Daoy (cell line): ENCODE measurements at places on chromosomes 7 and 10. TPM values are rescaled to one million over a fixed set of nuclear protein-coding genes. Genes with fewer than 3 reads are reported as not detected.

HMX3 gene
- 1.1 and 3.3 TPM in 2 replicates for total RNA-seq

INSYN2A gene
- total RNA-seq: 0.24 TPM in 1 of 2 replicates, not detected in the other

ALOX5 gene
- total RNA-seq: 0.06 TPM in 1 of 2 replicates, not detected in the other

CRPPA gene
- total RNA-seq: 0.11 and 0.65 TPM in 2 replicates

HTR5A gene
- not detected in 2 replicates for total RNA-seq

PRSS37 gene
- total RNA-seq: not detected in 2 replicates

AZGP1 gene
- 0.29 and 0.74 TPM in 2 replicates for total RNA-seq

CREB5 gene
- 12.1 and 17.3 TPM in 2 replicates for total RNA-seq

WEE2 gene
- total RNA-seq: not detected in 2 replicates

DEPP1 gene
- total RNA-seq: 0.11 and 0.15 TPM in 2 replicates

FEZF1 gene
- 0.03 and 0.69 TPM in 2 replicates for total RNA-seq

VAX1 gene
- 1.0 and 2.3 TPM in 2 replicates for total RNA-seq

KEL gene
- total RNA-seq: 0.36 TPM in 1 of 2 replicates, not detected in the other

DUS4L gene
- 19.3 and 20.9 TPM in 2 replicates for total RNA-seq

SRI gene
- 70.7 and 94.8 TPM in 2 replicates for total RNA-seq

GPR85 gene
- 1.4 and 3.4 TPM in 2 replicates for total RNA-seq

ANKRD2 gene
- not detected in 2 replicates for total RNA-seq

TMEM236 gene
- 0.06 TPM in 1 of 2 replicates, not detected in the other for total RNA-seq

TRIM4 gene
- total RNA-seq: 21.0 and 24.6 TPM in 2 replicates

VENTX gene
- not detected in 2 replicates for total RNA-seq

CCL26 gene
- 1.5 TPM in 1 of 2 replicates, not detected in the other for total RNA-seq

CFAP70 gene
- total RNA-seq: 0.29 TPM in 1 of 2 replicates, not detected in the other

ICA1 gene
- 15.1 and 18.1 TPM in 2 replicates for total RNA-seq

FBXW4 gene
- total RNA-seq: 6.1 and 6.5 TPM in 2 replicates

ZPBP gene
- not detected in 2 replicates for total RNA-seq

MOGAT3 gene
- total RNA-seq: not detected in 2 replicates

SEMA3D gene
- total RNA-seq: 0.95 and 1.8 TPM in 2 replicates

CALHM3 gene
- 0.29 TPM in 1 of 2 replicates, not detected in the other for total RNA-seq

THSD7A gene
- 0.11 and 0.48 TPM in 2 replicates for total RNA-seq

ZNF248 gene
- total RNA-seq: 0.51 and 2.3 TPM in 2 replicates

FXYD4 gene
- total RNA-seq: not detected in 2 replicates

SRRM3 gene
- total RNA-seq: 0.29 and 1.8 TPM in 2 replicates
